ENCODE measurements at places on chromosomes 6 and 20.

GRCh38 chr6:4603291-4603690 lies 172.9 kb upstream of the CDYL start:
- no peaks in the 10 kb centered on the region for H3K36me3 ChIP-seq
- DNase-seq: no peak
- H3K4me1 ChIP-seq: no peaks in the 10 kb centered on the region
- no peaks in the 10 kb centered on the region for H3K27me3 ChIP-seq
- H3K4me3 ChIP-seq: no peak overlapping the region

DNA sequence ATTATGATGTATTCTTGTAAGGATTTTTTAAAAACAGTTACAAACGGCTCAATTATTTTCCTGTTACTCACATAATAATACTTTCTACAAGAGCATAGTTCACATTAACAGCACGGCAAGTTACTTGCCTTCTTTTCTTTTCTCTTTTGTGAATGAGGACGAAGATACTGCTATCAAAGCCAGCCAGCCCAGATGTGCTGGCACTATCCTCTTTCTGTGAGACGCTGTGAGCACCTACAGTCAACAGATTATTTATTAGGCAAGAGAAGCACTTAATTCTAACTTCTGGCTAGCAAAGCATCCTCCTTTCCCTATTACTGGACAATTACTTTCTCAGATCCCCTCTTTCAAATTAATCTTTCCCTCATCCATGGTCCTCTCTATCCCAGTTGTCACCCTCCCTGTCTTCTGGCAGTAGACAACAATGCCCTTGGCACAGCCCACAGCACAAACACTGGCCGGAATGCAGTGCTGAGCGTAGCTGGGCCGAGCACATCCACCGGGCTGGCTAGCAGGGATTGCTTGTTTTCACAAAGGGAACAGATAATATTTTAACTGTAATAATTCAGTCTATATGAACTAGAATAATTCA lies 262.1 kb downstream of the FOXC1 start:
- no peak overlapping the region for H3K4me3 ChIP-seq
- H3K27me3 ChIP-seq: no peaks in the 10 kb centered on the region
- H3K27ac ChIP-seq: no peak overlapping the region
- H3K4me1 ChIP-seq: no peaks in the 10 kb centered on the region
- DNase-seq: no peak

DNA sequence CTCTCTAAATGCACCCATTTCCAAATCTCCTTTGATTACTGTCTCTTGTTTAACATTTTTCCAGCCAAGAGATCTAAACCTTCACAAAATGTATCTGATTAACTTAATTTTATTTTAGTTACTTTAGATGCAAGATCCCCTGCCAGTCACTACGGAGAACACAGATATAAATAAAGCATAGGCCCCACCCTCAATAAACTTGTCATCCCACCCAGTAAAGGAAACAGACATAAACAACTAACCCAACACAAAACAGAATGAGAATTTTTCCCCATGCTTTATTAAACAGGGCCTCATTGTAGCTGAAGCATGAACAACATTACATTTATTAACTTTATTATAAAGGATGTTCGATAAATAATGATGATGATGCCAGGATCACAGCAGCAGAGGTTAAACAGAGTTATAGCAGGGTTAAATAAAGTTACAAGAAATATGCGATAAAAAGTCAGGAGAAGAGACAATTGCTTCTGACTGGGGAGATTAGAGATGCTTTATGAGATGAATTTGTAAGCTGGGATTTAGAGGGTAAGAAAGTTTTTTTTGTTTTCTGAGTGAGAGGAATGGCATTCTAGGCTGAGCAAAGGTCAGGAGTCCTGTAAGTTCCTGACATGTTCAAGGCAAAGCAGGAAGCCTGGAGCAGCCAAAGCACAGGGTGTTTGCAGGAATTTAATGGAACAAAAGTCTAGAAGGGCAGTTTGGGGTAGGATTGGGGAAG lies 41.1 kb downstream of the TFAP2A start:
- no peaks in the 10 kb centered on the region for H3K36me3 ChIP-seq
- no peak overlapping the region for H3K4me3 ChIP-seq

DNA sequence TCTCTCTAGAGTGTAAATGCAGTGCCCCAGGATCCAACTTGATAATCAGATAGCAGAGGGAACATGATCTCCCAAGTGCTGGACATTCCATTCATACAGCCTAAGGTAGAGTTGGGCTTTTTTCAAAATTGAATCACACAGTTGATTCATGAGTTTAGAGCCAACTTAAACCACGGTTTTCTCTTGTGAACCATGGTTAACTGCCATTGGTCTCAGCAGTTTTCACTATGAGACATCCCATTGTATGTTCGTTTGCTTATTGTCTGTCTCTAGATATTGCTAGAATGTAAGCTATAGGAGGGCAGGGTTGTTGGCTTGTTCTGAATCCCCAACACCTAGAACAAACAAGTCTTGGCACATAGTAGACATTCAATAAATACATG lies 37.2 kb upstream of the TAF8 start:
- no peaks in the 10 kb centered on the region for H3K27me3 ChIP-seq
- no peak for DNase-seq
- peaks cover 72% of the 10 kb centered on the region for H3K4me1 ChIP-seq
- H3K36me3 ChIP-seq: peaks cover 3% of the 10 kb centered on the region
- no peak overlapping the region for H3K27ac ChIP-seq
- no peak overlapping the region for H3K4me3 ChIP-seq

DNA sequence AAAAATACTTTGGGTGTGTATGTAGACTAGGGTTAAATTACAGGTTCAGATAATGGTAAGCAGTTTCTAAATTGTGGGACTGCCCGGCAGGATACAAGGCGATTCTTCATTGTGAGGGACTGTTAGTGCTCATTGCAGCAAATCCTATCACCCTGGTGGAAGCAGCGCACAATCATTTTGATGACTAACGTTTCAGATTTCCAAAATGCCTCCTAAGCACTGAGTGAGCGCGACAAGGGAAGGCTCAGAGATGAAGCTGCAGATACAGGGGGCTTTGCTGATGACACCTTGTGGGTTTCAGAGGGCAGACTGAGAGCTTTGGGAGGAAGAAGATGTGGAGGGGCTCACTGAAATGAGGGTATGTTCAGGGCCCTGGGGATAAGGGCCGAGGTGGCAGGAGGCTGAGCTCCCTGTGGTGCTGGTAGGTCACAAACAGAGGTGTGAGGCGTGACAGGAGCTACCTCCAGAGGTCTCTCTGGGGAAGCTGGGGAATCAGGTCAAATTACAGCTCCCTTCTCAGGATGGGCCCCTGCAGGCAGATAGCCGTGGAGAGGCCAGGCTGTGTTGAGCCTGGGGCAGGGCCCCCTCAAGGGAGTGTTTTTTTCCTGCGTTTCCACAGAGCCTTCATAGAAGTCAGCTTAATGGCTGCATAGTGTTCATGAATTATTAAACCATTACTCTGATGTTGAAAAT lies 84.5 kb upstream of the FYN start:
- no peak overlapping the region for H3K4me3 ChIP-seq
- no peaks in the 10 kb centered on the region for H3K27me3 ChIP-seq
- H3K27ac ChIP-seq: no peak overlapping the region
- no peaks in the 10 kb centered on the region for H3K36me3 ChIP-seq
- no peak for DNase-seq

DNA sequence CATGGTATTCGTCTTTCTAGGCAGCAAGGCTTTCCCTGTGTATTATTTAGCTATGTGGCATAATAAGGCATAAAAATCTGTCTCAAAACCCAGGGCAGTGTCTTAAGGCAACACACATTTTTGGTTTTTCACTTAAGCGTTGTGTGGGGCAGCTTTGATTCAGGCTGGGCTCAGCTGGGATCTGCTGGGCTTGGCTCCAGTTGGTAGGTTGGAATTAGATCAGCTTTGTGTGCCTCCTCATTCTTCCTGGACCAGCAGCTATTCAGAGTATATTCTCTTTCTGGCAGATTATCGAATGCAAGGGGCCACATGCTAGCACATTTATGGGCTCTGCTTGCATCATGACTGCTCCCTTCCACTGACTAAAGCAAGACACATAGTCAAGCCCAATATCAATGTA lies 487.9 kb downstream of the RFPL4B start:
- no peaks in the 10 kb centered on the region for H3K27me3 ChIP-seq
- no peaks in the 10 kb centered on the region for H3K36me3 ChIP-seq
- no peak overlapping the region for H3K27ac ChIP-seq
- H3K4me3 ChIP-seq: no peak overlapping the region
- no peaks in the 10 kb centered on the region for H3K4me1 ChIP-seq

- H3K36me3 ChIP-seq: no peaks in the 10 kb centered on the region
- H3K4me3 ChIP-seq: no peak overlapping the region
- no peaks in the 10 kb centered on the region for H3K4me1 ChIP-seq
- H3K27me3 ChIP-seq: no peaks in the 10 kb centered on the region
- no peak overlapping the region for H3K27ac ChIP-seq
- no peak for DNase-seq
Measured at GRCh38 chr6:7433121-7433617, 43.6 kb downstream of the RIOK1 start.

DNA sequence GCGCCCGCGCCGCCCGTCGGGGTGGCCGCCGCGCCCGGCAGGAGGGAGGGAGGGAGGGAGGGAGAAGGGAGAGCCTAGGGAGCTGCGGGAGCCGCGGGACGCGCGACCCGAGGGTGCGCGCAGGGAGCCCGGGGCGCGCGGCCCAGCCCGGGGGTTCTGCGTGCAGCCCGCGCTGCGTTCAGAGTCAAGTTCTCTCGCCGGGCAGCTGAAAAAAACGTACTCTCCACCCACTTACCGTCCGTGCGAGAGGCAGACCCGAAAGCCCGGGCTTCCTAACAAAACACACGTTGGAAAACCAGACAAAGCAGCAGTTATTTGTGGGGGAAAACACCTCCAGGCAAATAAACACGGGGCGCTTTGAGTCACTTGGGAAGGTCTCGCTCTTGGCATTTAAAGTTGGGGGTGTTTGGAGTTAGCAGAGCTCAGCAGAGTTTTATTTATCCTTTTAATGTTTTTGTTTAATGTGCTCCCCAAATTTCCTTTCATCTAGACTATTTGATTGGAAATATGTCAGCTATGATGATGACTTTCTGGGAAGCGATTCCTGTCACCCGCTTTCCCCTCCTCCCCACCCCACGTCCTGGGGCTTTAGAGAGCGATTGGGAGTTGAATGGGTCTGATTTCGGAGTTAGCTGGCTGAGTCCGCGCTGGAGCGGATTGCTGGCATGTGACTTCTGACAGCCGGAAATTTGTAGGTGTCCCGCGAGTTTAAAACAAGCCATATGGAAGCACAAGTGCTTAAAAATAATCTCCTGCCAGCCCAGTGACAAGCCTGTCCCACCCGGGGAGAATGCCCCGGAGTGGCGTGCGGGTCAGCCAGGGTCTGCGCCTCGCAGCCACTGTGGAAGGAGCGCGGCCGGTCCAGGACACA lies 1.1 kb downstream of the ESR1 start:
- no peaks in the 10 kb centered on the region for H3K36me3 ChIP-seq
- peaks cover 13% of the 10 kb centered on the region for H3K27me3 ChIP-seq
- no peak overlapping the region for H3K27ac ChIP-seq
- no peak for DNase-seq
- no peak overlapping the region for H3K4me3 ChIP-seq
- H3K4me1 ChIP-seq: peaks cover 9% of the 10 kb centered on the region

- no peak overlapping the region for H3K4me3 ChIP-seq
- no peak overlapping the region for H3K27ac ChIP-seq
- H3K36me3 ChIP-seq: no peaks in the 10 kb centered on the region
- H3K4me1 ChIP-seq: no peaks in the 10 kb centered on the region
- no peak for DNase-seq
Measured at GRCh38 chr6:124396361-124396760, 565.9 kb upstream of the RNF217 start.

- H3K4me1 ChIP-seq: no peaks in the 10 kb centered on the region
- H3K36me3 ChIP-seq: peaks cover 33% of the 10 kb centered on the region
- no peak for DNase-seq
- H3K4me3 ChIP-seq: no peak overlapping the region
Measured at GRCh38 chr6:89769572-89769971, 50.0 kb downstream of the MDN1 start.

DNA sequence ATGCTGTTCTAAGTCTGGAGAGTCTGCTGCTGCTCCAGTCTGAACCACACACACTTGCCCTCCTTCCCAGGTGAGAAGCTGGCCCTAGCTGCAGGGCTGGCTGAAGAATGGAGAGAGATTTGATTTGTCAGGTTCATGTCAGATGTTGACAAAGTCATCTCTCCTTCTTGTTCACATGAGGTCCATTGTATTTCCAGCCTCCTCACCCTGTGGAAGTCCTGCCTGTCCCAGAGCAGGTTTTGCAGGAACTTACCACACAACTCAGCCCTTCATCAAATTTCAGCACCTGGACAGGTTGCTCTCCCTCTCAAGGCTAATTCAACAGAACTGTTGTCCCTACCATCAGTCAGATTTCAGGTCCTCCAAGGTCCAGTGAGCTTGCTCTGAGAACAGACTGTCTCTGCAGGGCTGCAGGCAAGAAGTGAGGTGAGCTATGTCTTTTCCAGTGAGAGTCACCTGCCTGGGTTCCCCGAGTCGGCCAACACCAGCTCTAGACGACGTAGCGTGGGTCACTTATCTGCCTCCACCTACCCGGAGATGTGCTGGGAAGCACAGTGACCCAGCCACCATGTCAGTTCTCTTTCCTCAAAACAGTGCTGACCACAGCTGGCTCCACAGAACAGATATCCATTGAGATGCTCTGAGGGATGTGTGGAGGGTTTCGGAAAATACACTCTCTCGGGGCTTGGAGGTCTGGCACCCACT lies 58.0 kb upstream of the CD93 start:
- no peaks in the 10 kb centered on the region for H3K36me3 ChIP-seq
- H3K4me3 ChIP-seq: no peak overlapping the region
- no peaks in the 10 kb centered on the region for H3K27me3 ChIP-seq
- DNase-seq: no peak
- H3K27ac ChIP-seq: no peak overlapping the region

GRCh38 chr6:13788820-13789219 lies 25.5 kb downstream of the MCUR1 start:
- H3K4me3 ChIP-seq: no peak overlapping the region
- H3K4me1 ChIP-seq: no peaks in the 10 kb centered on the region
- no peak overlapping the region for H3K27ac ChIP-seq
- DNase-seq: no peak
- H3K36me3 ChIP-seq: no peaks in the 10 kb centered on the region

DNA sequence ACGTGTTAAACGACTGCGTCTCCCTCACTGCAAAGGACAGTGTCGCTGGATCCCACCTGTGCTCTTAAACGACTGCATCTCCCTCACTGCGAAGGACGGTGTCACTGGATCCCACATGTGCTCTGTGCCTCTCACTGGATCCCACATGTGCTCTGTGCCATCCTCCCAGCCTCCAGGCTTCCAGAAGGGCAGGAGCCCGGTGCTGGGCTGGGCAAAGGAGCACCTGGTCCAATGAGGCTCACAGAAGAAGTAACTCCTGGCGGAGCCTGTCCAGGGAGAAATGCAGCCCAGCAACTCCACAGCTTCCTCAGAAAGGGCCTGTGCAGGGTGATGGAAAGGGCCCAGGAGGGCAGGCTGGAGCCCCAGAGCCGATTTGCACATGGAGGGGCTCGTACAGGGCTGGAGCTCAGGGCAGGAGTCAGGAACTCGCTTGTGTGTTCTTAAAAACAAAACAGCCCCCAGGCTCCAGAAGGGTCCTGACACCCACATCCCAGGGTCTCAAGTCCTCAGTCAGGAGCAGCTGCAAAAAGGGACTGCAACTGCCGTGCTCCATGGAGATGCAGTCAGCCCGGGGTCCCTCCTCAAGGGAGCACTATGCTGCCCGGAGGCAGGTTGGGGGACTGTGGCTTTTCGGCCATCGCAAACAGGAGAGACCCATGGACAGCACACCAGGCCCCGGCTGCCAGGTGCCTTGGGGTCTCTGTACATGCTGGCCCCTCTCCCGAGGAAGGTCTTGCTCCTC lies 52.7 kb downstream of the DLL1 start:
- no peaks in the 10 kb centered on the region for H3K36me3 ChIP-seq
- no peak overlapping the region for H3K27ac ChIP-seq
- no peaks in the 10 kb centered on the region for H3K27me3 ChIP-seq
- H3K4me1 ChIP-seq: no peaks in the 10 kb centered on the region
- DNase-seq: no peak
- H3K4me3 ChIP-seq: no peak overlapping the region

All from CD4-positive, alpha-beta memory T cell (primary cell).